Fibroblast of gingiva (primary cell): ENCODE measurements at places on chromosomes 3 and 15.

- DNase-seq: no peak
Observed at GRCh38 chr15:48309740-48310139, 21.5 kb upstream of the DUT start.

DNA sequence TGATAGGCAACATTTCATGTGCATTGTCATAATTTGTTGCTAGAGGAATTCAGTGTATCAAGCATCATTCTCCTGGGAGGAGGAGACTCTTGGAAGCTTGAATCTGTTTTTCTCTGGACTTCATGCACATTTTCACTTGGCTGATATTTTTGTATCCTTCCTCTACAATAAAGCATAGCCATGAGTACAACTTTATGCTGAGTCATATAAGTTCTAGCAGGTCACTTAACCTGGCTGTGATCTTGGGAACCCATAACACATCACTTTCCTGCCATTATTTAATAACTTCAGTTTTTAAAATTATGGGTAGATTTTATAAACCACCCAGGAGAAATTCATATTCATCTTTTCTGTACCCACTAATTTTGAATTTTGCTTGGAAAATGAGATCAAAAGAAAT lies 203.0 kb upstream of the CD96 start:
- DNase-seq: no peak

DNA sequence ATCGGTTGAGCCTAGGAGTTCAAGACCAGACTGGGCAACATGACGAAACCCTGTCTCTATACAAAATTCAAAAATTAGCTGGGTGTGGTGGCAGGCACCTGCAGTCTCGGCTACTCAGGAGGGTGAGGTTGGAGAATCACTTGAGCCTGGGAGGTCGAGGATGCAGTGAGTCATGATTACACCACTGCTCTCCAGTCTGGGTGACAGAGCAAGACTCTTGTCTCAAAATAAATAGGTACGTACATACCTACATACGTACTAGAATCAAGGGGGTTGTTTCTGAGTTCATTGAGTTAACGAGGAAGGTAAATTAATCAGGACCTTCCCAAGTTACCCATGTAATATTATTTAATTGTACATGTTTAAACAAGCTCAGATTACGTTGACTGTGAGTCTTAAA lies 97.5 kb downstream of the CHL1 start:
- DNase-seq: no peak

DNA sequence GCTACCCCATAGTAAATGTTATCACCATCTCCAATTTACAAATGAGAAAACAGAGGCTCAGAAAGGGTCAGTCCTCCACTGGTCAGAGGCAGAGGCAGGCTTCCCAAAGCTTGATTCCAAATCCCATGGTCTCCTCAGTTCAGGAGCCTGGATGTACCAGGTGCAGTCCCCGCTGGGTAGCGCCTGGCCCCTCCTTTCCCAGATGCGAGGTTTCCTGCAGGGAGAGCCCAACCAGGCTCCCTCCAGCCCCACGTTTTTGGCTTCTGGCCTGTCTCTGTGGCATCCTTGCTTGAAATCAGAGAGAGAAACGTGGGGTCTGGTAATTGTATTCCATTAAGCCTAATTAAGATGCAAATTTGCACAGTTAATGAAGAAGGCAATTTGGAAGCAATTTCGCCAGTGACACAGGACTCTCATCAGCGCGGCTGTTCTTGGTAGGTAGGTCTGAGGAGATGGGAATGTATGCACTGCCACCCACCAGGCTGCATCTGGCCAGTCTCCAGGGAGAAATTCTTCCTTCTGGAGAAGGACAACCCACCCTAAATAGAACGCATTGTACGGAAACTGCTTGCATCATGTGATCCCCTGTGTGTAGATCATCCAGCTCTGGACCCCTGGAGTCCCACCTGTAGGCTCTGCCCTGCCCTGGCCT lies 50.5 kb downstream of the HRH1 start:
- no peak for DNase-seq

GRCh38 chr3:170953736-170954135 lies 45.3 kb upstream of the EIF5A2 start:
- no peak for DNase-seq

DNA sequence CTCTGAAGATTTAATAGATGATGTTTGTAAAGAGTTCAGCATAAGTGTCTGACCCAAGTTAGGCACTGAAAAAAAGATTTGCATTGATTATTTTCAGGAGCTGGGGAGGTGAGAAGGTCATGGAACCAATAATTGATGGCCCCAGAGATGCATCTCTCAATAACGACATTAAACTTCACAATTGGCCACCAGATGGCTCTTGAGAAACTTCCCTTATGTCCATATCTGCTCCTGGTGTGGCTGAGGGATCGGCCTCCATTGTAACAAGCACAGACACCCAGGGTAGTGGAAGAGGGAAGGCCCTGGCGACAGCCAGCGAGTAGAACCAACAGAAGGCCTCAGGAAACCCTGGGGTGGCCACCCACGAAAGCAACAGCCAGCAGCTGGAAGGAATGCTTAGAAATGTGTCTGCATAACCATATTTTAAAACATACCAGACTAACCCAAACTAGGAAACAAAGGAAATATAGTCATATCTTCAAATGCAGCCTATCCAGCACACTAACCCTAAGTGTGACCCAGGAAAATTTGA lies 536.7 kb downstream of the SOX2 start:
- DNase-seq: no peak

GRCh38 chr3:10093678-10094077 lies 14.4 kb downstream of the FANCD2OS start:
- peak; percentile 8 for DNase-seq

DNA sequence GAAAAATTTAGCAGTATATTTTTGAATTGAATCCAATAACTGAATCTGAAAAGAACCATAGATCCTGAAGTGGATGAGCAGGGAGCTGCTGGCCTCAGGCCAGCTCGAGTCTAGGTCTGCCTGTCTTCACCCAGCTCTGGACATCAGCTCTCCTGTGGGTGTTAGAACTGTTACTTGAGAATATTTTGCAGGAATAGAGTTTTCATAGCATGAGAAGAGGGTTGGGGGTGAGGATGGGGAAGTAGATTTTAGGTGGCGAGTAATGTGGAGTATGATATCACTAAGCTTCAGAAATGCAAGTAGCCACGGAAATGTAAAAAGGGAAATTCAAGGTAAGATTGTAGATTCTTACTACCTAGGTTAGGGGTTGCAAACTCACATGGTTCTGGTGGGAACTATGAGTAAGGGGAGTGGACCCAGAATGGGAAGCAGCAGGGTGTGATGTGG lies 6.2 kb downstream of the RAB8B start:
- DNase-seq: no peak

DNA sequence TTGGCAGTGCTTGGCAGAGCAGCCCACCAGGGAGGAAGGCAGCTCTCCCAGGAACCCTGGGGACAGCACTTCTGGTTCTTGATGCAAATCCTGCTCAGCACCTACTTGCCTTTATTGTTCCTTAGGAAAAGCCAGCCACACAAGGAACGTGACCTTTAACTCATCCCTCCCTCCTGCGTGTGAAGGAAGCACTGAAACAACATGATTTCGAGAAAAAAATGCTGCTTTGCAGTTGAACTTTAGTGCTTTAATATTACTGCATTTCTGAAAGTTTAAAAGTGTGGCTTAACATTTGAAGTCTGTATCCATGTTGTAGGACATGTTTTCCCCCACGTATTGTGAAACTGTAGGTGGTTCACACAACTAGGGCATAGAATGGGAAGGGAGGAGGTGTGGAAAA lies 50.4 kb upstream of the CTNNB1 start:
- DNase-seq: no peak

DNA sequence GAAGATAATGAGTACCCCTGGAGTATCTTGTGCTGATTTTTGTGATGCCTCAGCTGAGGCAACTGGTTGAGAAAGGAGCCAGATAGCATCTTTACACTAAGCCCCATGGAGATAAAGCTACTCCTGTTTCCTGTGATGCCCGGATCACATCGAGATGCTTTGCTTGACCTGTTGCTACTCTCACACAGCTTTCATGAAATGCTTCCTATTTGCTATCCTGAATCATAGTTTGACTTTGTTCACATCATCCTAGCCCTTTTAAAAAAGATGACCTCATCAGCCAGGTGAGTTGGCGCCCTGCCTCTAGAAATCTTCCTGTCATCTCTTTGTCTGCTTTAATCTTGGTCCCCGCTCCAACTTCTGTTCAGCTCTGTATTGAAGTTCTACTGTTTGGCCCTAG lies 409.6 kb upstream of the TBL1XR1 start:
- no peak for DNase-seq

- no peak for DNase-seq
Observed at GRCh38 chr3:194082743-194083636, 53.0 kb upstream of the HES1 start.

DNA sequence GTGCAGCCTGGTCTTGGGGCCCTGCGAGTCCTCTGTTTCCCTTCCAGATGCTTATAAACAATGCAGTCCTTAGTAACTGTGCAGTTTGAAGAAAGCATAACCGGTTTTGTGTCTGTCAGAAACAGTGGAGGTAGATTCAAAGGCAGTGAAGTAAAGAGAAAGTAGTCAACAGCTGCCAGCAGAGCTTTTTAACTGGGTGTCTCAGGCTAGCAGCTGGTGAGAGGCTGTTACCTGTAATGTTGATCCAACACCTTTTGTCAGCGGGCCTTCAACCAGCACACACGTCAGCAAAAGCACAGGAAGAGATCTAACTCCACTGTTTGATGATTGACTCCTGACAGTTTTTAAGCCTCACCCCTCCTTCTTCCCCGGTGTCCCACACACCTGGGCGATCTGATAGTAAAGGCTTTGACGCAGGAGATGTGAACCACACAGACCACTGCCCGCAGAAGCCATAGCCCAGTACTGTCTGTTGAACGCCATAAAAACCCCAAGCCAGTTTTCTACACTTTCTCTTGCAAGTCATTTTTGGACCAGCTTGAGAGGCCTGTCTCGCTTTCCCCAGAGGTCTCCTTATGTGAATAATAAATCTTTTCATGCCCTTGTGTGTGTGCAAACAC lies 178.0 kb downstream of the FMN1 start:
- DNase-seq: no peak

DNA sequence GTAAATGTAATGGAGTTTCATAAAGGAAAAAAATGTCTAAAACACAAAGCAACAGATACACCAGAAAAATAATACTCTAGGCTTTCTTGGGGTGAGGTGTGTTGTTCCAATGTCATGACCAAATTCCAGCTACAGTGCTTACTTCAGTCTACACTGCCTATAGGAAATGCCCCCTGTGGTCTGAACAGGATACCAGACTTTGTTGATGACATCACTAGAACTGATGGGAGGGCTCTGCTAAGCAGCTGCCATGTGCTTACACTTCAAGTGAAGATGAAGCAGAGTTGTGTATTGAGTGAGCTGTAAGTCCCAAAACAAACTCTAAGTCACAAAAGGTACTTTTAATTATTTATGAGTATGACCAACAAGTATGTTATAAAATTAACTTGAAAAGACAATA lies 456.1 kb upstream of the IL12A start:
- no peak for DNase-seq

DNA sequence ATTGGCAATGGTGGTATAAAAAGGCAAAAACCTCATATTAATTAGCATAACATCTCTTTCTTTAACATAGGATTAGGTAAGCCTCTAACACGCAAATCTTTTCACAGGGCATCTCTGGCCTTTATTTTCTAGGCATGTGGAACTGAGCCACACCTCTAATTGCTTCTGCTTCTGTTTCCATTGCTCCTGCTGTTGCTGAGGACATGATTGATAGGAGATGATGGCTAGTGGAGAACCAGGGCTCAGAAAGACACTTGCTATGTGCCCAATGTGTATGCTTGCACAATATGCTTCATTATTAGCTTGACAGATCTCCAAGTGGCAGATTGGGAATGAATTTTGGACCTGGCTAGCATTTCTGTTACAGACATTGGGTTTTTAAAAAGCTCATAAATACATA lies 114.5 kb downstream of the EPHA3 start:
- no peak for DNase-seq

- no peak for DNase-seq
Observed at GRCh38 chr15:53618461-53618860, 141.0 kb downstream of the WDR72 start.

DNA sequence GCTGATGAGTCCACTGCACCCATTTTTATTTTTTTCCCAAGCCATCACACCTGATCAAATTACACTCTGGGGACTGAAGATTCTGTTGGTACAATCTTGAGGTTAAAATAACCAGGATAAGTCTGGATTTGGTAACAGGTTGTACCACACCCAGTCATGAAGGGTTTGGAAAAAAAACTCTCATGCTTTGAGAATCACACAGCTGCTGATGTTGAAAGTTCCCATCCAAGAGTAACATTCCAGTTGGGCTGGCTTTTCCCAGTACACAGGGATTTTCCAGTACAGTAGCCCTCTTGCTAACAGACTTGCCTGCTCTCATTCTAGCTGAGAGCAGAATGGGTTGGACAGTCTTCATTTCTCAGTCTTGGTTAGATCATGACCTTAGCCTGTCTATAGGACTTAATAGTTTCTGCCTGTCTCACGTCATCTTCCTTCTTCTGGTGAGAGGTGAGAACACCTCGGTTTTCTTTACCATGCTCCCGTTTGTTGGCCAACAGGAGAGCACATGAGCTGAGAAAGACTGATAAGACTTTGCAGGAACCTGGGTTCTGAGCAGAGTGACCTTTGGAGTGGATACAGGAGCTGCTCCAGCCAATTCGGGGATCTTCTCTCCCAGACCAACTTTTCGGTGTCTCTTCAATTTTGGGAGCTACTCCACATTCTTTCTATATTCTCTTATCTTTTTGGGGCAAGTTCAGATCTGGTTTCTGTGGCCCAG lies 300.1 kb upstream of the LYSMD4 start:
- DNase-seq: no peak

DNA sequence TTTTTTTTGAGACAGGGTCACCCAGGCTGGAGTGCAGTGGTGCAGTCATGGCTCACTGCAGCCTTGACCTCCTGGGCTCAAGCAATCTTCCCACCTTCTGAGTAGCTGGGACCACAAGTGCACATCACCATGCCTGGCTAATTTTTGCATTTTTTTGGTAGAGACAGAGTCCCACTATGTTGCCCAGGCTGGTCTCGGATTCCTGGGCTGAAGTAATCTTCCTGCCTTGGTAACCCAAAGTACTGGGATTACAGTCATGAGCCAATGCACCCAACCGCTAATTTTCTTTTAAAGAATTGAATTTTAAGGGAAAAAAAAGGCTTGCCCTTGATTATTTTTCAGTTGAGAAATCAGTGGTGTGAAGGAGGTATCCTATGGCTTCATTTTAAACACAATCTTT lies 334.0 kb downstream of the SOX2 start:
- no peak for DNase-seq

DNA sequence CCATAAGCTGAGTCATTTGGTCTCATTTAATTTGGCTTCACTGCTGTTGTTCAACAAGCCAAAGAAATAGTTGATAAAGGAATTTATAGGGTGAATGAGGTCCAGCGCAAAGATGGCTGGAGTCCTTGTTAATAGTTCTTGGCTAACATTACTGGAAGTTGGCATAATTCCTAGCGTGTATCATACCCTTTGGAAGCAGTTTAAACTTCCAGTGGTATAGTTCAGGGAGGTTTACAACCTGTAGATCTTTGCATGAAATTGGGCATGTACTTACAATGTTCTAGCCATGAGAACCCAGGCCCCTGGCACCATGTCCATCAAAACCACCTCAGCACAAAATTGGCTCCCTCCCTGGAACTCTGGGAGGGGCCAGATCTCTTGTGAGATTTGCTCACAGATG lies 380.8 kb downstream of the LRTM1 start:
- DNase-seq: no peak

- no peak for DNase-seq
Observed at GRCh38 chr3:169869484-169870220, at the start of gene LRRC31. Gene LRRC31 (minus strand): TSS chr3:169869935. CDS start chr3:169869807, 128 bp downstream.
